ENCODE measurements at places on chromosomes 11 and 22.

GRCh38 chr11:94130298-94131046 lies 1.8 kb downstream of the PANX1 start:
- no peak for DNase-seq

- DNase-seq: no peak
Observed at GRCh38 chr11:17217401-17217800, 9.6 kb upstream of the PIK3C2A start.

GRCh38 chr11:11065396-11065795 lies 207.5 kb upstream of the ZBED5 start:
- DNase-seq: no peak

DNA sequence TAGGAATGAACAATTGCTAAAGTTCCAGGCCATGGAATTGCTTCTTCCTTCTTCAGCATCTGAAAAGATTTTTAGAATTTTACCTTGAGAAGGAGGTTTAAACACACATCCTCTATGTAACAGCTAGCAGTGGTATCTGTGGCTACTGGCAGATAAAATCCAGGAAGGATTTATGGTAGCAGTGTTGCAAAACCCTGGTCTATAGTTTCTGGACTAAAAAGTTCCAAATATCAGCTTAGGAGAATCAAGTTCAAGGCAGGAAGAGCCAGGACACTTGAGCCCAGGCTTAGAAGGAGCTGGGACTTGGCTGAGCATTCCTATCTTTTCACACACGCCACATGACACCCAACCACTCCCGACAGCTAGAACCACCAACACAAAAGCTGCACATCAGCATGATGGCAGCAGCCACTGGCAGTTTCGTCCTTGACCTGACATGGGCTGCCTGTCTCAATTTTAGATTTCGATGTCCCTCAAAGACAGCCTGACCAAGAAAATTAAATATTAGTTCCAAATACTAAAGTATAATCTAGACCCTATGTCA lies 14.1 kb downstream of the LARGE2 start:
- no peak for DNase-seq

GRCh38 chr22:17922925-17923903 lies 101.1 kb downstream of the MICAL3 start:
- DNase-seq: no peak

- DNase-seq: no peak
Observed at GRCh38 chr11:70117567-70118145, 39.5 kb downstream of the ANO1 start.

DNA sequence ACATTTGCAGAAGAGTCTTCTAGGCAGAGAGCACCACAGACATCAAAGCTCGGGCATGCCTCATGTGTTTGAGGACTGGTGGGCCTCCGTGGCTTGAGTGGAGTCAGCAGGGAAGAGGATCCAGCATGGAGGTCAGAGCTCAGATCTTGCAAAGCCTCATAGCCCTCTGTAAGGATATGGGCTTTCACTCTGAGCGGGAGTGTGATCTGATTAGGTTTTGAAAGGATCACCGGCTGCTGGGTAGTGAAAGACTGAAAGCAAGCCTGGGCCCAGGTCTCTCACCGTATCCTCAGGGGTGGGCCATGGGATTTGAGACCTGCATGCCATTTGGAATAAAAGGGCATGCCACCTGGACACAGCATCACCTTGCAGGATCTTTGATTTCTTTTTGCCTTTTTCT lies 112.7 kb downstream of the TEAD1 start:
- DNase-seq: no peak

- DNase-seq: no peak
Observed at GRCh38 chr22:49124608-49125007, 703.1 kb downstream of the BRD1 start.

GRCh38 chr11:117126223-117126965 lies 17.7 kb upstream of the PAFAH1B2 start:
- no peak for DNase-seq

DNA sequence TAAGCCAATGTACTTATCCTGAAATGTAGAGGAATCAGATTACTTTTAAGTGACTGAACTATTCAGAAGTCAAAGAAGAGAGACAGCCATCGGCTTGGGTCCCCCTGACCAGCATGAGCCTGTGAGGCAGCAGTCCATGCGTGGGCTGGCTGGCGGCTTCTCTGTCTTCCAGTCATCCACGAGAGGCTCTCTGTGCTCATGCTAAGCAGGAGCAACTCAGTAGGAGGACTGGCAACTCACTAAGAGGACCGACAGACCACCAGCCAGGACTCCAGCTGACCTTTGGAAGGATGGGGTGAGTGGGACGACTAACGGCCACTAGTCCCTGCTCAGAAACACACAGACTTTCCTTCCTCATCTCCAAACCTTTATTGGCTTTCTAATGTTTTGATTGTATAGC lies 43.6 kb downstream of the ARFGAP3 start:
- DNase-seq: no peak

GRCh38 chr11:115612046-115612730 lies 108.0 kb upstream of the CADM1 start:
- DNase-seq: no peak

GRCh38 chr22:31945443-31945855 lies 1.1 kb downstream of the YWHAH start:
- no peak for DNase-seq

DNA sequence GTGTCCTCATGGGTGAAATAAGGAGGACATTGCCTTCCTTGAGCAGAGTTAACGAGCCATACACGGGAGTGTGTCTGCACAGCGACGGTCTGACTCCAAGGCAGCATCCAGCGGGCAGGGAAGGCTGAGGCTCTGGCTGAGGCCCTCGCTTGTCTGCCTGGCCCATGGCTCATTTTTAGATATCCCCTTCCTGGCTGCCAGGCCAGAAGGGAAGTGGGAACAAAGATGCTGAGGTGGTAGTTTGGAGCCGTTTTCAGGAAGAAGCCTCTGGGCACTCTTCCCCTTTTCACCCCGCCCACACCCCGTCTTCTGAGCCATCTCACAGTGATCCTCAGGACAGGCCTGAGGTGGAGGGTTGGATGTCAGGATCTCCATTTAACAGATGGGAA lies 3.0 kb upstream of the SLCO2B1 start:
- no peak for DNase-seq

- no peak for DNase-seq
Observed at GRCh38 chr11:32116668-32117067, 25.8 kb downstream of the RCN1 start.

GRCh38 chr22:49677495-49677889 lies 150.2 kb downstream of the BRD1 start:
- DNase-seq: no peak

DNA sequence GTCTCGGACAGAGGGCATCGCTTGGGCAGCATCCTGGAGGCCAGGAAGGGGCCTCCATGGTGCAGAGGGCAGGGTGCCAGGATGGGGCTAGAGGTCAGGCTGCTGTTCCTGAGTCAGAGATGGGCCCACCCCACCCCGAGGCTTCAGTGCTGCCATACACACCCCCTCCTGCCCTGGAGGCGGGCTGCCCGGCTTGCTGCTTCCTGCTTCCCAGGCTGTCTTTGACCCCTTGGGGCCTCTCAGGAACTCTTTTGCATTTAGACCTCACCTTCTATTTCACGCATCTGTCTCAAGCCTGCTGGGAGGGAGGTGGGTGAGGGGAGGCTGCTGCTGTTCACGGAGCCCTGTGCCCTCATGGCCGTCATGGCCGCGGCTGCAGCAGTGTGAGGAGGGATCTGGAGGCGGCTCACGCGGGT lies 6.6 kb upstream of the GRAMD4 start:
- no peak for DNase-seq

DNA sequence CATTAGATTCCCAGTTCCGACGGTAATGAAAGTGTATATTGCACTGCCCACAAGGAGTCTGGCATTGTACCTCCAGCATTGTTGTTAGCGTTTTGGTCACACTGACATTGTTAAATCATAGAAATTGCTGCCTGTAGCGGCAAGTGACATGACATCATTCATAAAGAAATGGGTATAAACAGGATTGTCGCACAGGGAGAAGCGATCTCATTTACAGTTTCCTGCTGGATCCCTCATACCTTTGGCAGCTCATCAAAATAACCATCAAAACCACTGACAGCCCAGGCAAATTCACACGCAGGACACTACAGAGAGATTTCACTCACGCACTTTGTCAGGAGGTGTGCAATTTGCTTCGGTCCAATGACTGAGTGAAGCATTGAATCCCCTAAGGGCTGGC lies 3.5 kb downstream of the HTR3B start:
- DNase-seq: no peak

- DNase-seq: no peak
Observed at GRCh38 chr11:80163441-80163840, 722.6 kb upstream of the TENM4 start.

GRCh38 chr11:43498561-43498960 lies 139.8 kb downstream of the TTC17 start:
- no peak for DNase-seq

DNA sequence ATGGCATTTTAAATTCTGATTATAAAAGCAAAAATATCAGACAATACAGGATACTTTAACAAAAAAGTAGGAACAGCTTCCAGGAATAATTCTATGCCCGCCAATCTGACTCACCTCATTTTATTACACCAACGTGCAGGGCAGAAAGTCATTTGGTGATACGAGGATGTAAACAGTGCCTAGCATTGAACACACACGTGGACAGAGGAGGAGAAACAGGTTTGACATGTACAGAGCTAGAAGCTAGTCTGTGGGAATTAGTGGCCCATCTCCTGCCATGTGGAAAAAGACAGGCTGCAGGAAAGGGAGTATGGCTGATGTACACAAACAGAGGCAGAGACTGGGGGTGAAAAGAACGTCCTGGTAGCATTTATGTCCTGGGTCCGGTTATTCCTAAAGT lies 9.0 kb upstream of the SPINDOC start:
- no peak for DNase-seq

GRCh38 chr11:130580372-130580771 lies 131.9 kb downstream of the ADAMTS15 start:
- DNase-seq: no peak

DNA sequence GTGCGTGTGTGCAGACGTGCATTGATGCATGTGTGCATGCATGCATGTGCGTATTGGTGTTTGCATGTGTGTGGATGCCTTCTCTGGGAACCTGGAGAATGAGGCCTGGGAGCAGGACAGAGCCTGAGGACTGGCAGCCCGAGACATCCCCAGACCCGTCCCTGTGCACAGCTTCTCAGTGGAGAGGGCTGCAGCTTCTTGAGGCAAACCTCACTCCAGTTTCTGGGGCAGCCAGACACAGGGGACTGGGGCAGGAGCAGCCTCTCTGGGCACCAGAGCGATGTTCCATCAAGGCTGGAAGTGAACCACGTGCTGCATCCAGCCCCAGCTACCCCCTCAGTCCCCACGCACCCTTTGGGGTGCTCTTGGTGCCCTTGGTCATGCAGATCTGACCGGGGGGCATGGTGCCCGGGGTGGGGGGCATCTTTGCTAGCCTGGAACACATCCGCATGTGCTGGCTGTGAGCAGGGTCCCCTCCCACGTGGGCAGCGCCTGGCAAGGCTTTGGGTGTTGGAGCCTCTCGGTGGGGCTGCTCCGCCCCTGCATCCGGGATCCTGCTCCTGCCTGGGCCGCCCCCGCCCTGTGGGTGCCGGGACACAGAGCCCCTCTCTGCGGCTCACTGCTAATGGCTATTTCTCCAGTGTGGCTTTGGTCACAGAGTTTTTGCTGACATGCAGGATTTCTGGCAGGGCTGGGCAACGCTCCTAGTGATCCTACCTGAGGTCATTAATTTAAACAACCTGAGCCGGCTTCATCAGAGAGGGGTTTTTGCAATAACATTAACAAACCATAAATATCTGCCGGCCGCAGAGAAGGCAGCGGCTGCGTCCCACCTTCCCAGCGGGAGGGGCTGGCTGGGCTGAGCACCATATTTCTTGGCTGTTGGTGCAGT lies 434.7 kb downstream of the TBC1D22A start:
- DNase-seq: no peak

- no peak for DNase-seq
Observed at GRCh38 chr11:34825315-34825669, 90.9 kb downstream of the APIP start.

DNA sequence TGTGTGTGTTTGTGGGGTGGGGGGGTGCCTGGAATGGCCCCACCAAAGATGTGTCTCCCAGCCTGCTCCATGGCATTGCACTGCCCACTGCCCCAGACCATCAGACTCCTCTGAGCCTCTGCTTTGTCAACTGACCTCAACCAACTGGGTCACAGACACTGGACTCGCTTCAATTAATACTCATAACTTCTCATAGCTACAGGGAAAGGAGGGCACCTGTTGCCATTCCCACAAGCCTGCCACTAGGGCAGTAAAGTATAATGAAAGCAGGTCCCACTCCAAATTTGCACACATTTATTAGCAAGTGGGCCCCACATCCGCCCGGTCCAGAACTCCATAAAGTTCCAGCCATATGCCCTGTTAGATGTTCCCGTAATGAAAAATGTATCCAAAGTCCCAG lies 70.5 kb upstream of the PRDM11 start:
- no peak for DNase-seq

- no peak for DNase-seq
Observed at GRCh38 chr22:35739931-35740380, 22.3 kb downstream of the APOL5 start.

- DNase-seq: no peak
Observed at GRCh38 chr11:111977146-111978027, 40.2 kb downstream of the DIXDC1 start.

DNA sequence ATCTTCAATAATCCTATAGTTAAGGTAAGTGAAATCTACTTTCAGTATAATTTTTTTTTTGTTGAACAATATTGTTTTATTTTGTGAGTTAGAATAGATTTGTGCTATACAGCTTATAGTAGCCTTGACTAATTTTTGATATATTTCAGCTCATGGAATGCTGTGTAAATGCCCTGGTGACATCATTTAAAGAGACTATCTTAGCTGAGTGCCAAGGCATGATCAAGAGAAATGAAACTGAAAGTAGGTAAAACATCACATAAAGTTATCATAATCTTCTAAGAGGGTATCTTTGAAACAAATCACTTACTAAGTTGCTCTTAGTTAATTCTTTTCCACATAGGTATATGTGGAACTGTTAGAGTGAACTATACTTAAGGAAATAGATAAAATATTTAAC lies 51.4 kb upstream of the ACAT1 start:
- no peak for DNase-seq

GRCh38 chr11:103322821-103323220 lies 213.6 kb downstream of the DYNC2H1 start:
- DNase-seq: no peak

DNA sequence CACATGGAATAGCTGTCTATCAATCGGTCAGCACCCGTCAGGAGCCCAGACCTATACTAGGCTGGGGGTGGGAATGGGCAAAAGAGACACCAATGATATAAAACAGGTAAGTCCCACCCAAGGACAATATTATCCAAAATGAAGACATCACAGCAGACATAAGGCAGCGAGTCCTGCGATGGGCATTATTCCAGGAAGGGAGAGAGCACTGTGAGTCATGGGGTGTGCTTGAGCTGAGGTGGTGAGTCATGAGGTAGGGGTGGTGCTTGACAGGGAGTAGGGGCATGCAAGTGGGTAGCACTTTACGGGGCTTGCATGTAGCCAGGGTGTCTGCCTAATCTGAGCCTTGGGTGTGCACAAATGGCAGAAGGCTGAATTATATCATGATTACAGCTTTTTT lies 605.0 kb upstream of the CADM1 start:
- DNase-seq: no peak

- DNase-seq: peak; percentile 42
Observed at GRCh38 chr11:65639623-65640482, 2.0 kb downstream of the SIPA1 start.

Data from stimulated activated CD8-positive, alpha-beta memory T cell treated with anti-CD3 and anti-CD28 coated beads, Interleukin-4, amount 100 ng/mL, for 1 hour (primary cell).